ENCODE measurements at places on chromosomes 1 and 21.

DNA sequence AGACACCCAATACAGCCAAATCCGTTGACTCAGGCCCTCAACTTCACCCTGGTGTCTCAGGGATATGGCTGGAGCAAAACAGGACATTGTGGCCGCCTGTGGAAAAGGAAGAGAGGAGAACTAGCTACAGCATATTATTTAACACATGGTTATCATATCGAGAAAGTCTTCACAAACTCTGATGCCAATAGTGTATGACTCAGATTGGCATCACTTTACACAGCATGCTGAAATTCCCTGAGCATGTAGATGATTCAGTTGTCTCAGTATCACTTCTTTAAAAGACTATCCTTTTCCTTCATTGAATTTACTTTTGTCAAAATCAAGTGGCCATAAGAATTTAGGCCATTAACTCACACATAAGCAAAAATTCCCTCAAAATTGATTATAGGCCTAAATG is 20.1 kb downstream of the HSD3B2 start:
- DNase-seq, result no peak

DNA sequence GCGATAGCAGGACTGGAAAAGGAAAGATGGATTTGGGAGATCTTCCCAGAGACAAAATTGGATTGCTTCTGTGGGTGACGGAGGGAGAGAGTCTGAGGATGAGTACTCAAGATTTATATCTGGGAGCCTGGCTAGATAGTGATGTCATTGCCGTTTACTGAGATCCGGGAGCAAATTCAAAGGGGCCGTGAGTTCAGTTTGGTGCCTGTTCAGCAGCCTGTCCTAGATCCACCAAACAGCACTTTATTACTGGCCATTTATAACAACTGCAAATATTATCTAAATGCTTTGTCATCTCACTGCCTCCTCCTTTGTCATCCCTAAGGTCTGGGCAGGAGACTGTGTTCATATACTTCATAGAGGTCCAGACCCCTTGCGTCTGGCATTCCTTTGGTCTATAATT is 29.2 kb downstream of the MAPKAPK2 start:
- no peak for DNase-seq

- DNase-seq, result peak; percentile 17
Observed at GRCh38 chr1:43067977-43068751, 103.9 kb downstream of the EBNA1BP2 start.

DNA sequence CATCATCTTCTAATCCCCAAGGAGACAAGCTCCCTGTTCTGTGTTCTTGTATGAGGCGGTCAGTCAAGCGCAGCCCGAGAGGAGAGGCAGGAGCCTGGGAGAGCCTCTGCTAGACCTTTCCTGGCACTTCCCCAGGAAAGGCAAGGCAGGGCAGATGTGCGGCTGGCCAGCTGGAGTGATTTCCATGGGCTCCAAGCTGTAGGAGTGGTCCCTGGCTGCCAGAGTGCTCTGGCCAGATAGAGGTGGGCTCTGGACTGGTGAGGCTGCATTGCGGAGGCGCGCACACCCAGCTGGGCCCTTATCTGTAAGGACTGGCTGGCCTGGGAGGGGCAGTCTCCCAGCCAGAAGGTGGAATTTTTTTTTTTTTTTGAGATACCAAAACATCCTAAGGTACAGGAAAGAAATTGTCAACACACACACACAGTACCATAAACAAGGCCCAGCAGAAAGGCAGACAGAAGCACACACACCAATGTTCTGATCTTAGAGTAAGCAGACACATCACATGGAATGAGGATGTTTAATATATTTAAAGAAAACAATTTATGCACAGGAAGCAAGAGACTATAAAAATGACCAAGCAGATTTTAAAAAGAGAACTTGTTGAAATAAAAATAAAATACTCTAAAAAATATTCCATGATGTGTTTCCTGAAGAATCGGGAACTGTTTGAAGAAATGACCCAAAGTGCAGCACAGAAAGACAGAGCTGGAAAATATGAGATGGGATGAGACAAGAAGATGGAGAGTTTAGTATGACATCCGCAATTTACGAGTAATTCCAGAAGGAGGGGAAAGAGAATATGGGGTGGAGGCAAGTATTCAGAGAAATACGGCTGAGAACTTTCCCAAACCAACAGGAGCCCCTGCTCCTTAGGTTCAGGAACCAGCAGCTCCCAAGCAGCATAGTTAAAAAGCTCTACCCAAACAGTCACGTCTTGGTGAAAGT is 13.4 kb downstream of the IBA57 start:
- no peak for DNase-seq

- no peak for DNase-seq
Observed at GRCh38 chr1:23114424-23115079, 54.1 kb downstream of the LUZP1 start.

GRCh38 chr1:36402504-36402890 is 4.8 kb upstream of the LSM10 start:
- DNase-seq, result no peak

DNA sequence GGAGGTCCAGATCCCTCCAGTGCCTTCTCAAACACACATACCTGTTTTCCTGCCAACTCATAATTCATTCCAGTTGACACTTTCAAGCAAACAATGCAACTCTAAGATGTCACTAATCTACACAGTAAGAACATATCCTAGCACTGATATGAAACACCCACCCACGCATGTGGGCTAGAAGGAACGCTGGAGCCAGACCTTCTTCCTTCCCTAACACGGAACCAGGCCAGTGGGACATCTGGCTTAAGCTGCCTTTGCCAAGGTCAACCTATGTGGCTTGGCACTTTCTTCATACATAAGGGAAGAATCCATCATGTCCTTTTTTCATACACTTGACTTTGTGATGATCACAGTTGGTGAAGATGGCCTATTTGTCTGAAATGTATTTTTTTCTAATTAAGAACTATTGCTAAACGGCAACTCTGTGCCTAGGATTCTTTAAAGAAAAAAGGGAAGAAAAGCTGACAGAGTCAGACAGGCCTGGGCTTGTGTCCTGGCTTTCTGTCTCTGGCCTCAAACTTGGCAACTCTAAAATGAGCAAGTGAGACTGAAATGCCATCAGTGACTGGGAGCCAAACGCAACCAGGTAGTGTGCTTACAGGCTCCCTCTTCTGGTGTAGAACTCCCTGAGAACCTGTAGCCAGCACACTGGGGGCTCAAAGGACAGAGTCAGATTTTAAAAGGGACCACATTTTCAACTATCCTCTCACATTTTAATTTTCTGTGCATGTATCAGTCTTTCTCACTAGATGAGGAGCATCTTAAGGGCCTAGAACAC is 92.6 kb upstream of the BEND5 start:
- DNase-seq, result no peak

DNA sequence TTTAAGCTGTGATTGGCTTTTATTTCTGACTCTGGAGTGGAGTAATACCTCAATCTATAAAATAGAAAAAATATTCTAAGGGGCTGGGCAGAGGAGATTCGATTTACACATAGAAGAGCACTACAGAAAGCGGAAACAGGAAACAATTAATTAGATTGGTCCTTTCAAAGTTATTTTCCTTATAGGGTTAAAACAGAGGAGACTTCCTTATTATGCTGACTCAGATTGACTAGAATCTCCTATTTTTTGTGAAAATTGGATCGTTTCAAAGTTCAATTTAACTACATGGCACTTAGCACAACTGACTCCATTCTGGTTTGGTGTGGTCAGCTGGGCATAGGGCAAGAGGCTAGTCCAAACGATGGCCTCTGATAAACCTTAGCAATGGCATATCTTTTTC is 48.3 kb upstream of the NCAM2 start:
- no peak for DNase-seq

GRCh38 chr1:177925006-177925405 is 44.9 kb downstream of the SEC16B start:
- no peak for DNase-seq

DNA sequence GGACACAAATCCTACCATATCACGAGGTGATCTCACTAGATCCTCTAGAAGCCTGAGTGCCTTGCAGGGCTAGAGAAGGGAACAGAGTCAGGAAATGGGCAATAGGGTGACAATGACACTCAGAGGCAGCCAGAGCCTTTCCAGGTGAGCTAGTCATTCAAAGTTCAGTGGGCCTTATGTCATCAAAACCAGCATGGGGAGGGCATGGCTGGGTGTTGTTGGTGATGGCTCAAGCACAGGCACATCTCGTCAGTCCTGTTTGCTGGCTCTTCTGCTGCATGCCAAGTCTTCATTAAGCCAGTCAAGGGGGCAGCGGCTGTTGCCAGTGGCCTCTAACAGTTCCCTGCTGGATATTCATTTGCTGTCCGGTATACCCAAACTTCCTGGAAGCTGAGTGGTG is 99.6 kb upstream of the USP24 start:
- DNase-seq, result no peak

DNA sequence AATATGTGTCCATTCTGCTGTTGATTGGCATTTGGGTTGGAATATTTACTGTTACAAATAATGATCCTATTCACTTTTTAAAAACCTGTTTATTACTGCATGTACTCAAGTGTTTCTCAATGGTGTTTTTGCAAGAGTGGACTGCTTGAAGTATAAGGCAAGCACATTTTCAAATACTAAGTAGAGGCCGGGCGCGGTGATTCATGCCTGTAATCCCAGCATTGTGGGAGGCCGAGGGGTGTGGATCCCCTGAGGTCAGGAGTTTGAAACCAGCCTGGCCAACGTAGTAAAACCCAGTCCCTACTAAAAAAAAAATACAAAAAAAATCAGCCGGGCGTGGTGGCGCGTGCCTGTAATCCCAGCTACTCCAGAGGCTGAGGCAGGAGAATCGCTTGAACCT is 276.9 kb upstream of the ADGRL4 start:
- DNase-seq, result no peak

GRCh38 chr1:183694066-183694465 is 41.0 kb upstream of the APOBEC4 start:
- no peak for DNase-seq

GRCh38 chr1:232322162-232322734 is 307.7 kb downstream of the SIPA1L2 start:
- DNase-seq, result no peak

GRCh38 chr1:29315876-29316275 is 79.6 kb downstream of the PTPRU start:
- no peak for DNase-seq

- DNase-seq, result no peak
Observed at GRCh38 chr1:5308249-5308648, 653.8 kb downstream of the AJAP1 start.

DNA sequence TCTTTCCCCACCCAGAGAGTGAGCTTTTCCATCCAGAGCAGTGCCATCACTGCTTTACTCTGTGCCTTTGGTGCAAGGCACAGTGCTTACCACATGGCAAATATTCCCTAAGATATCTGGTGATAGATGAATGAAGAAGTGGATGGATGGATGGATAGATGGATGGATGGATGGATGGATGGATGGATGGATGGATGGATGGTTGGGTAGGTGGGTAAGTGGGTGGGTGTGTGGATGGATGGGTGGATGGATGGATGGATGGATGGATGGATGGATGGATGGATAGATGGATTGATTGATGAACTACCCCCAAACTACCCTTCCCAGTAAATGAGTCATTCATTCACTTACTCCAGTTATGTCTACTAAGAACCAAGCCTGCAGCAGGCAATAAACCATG is 42.9 kb upstream of the SLC44A3 start:
- no peak for DNase-seq

- no peak for DNase-seq
Observed at GRCh38 chr1:186207391-186208085, 167.5 kb downstream of the TPR start.

- no peak for DNase-seq
Observed at GRCh38 chr1:107286125-107286524, 145.3 kb downstream of the NTNG1 start.

DNA sequence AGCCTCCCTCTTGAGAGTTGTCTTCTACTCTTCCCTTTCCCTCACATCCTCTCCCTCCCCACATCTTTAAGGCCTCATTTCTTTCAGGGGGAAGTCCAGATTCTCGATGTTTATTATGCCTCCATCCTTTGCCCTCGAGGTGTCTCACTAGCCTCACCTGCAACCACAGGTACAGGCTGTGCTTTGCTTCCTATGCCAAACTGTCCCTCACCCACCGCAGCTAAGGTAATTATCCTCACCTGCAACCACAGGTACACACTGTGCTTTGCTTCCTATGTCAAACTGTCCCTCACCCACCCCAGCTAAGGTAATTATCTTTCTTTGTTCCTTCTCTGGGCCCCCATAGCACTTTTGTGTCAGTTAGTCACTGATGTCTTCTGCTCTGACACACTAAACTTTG is 328.1 kb upstream of the SNX7 start:
- no peak for DNase-seq

GRCh38 chr21:17539323-17539722 is 26.5 kb downstream of the CXADR start:
- no peak for DNase-seq

DNA sequence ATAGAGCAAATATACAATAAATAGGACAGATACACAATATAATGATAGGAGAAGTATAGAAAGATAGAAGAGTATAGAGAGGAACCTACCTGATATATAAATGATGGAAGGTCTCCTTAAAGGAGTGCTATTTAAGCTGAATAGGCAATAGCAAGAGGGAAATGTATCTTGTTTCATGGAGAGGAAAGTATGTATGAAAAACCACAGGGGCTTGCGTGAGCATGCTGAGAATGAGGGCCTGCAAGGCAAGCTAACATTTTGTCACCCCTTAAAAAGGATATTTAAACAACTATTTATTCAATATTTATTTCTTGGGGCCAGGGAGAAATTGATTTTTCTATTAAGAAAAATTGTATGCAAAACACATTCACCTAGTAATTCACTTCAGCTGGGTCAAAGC is 150.9 kb upstream of the ZRANB2 start:
- no peak for DNase-seq

- no peak for DNase-seq
Observed at GRCh38 chr1:27960762-27961645, 1.2 kb downstream of the XKR8 start.

GRCh38 chr1:209646558-209646957 is 5.7 kb downstream of the LAMB3 start:
- DNase-seq, result no peak

GRCh38 chr1:160402001-160402795 is 1.8 kb downstream of the VANGL2 start:
- no peak for DNase-seq

DNA sequence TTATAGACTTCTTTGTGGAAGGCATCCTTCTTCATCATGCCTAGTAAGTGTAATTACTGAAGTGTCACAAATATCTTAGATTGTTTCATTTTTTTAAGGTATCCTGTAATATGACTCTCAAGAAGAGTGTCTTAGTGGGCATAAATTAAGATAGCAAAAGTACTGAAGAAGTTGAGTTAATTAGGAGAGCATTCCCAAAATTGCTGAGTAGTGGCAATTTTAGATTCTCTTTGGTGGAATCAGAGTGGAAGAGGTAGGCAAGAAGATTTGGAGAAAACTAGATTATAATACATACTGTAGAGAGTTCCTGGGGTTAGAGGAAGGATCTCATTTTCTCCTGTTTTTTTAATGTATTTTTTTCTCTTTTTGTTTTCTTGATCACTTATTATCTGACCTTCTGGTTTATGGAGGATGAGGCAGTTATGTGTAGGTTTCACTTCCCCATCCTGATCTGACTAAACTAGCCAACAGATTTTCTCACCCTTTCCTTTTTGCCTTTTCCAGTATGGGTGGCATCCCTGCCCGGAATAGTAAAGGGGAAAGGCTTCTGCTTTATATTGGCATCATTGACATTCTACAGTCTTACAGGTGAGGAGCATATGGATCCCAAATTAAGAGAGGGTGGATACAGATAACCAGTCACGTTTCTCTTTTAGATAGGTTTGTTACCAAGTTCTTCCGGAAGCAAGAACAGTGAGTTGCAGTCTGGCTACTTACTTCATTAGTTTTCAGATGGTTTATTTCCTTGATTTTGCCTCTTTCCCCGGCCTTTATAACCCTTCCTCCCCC is 16.7 kb upstream of the PSMD4 start:
- no peak for DNase-seq
